ENCODE measurements at places on chromosomes 12 and 14.

DNA sequence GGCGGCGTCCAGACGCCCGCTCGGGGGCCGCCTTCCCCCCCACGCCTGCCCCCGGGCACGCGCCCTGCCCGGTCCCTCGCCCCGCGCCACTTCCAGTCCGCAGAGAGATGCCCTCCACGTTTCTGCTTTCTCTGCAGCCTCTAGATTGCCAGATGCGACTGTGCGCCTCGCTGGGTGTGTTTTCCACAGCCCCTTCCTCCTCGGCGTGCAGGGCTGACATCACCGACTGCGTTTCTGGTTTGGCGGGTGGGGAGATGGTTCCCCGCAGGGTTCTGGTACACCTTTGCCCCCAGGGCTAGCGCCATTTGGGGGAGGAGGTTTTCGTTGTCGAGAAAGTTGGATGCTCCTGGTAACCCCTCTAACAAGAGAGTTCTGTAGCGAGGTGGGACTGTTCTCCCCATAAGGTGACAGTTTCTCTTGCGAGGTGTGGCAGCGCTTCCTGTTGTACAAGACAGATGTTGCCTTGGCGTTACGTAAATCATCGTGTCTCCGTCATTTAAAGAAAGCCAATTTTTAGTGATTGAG is 1.5 kb downstream of the CALM1 start:
- DNase-seq = peak; percentile 15

GRCh38 chr14:92970271-92970670 is 47.3 kb downstream of the CHGA start:
- DNase-seq = no peak

DNA sequence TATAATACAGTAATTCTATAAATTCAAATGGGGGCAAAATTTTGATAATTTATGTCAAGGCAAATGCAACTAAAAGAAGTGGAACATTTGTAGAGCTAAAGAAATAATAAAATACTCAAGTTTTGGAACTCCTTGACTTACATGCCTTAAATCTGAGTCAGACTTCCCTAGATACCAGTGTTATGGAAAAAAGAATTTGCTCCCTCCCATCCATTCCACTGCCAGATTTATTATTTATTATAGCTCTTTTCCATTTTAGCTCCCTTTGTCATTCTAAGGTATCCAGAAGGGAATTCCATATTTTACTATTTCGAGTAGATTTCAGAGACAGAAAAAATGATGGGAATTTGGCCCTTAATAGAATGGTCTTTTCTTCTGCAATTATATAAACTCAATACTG is 44.0 kb downstream of the RHOJ start:
- DNase-seq = no peak

DNA sequence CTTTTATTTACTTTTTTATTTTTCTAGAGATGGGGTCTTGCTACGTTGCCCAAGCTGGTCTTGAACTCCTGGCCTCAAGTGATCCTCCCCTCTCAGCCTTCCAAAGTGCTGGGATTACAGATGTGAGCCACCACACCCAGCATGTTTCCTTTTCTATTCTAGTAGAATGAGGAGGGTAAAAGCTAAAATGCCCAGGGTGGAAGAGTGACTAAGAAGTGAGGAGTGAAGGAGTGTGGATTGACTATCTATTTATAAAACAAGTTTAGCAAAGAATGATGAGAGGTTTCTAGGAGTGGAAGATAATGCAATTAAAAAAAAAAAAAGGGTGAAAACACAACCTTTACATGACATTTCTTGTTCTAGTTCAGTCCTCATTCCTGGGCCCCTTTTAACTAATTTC is 29.8 kb upstream of the PKP2 start:
- DNase-seq = no peak

- no peak for DNase-seq
These were observed 41.8 kb upstream of the SNX6 start for GRCh38 chr14:34671716-34672115.

- no peak for DNase-seq
These were observed 41.5 kb upstream of the LTBP2 start for GRCh38 chr14:74653386-74654138.

DNA sequence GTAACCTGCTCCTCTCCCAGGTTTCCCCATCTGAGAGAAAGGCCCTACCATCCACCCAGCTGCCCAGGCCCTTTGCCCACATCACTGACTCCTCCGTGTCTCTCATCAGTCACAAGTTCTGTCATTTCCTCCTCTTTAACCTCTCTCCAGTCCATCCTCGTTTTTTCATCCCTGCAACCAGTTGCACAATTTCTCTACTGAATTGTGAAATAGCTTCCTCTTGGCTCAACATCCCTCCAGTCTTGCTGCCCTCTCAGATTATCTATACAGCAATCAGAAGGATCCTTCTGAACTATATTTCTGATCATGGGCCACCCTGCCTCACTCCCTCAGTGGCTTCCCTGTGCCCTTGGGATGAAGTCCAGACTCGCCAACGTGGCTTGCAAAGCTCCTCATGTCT is 6.8 kb downstream of the FAM161B start:
- DNase-seq = no peak

DNA sequence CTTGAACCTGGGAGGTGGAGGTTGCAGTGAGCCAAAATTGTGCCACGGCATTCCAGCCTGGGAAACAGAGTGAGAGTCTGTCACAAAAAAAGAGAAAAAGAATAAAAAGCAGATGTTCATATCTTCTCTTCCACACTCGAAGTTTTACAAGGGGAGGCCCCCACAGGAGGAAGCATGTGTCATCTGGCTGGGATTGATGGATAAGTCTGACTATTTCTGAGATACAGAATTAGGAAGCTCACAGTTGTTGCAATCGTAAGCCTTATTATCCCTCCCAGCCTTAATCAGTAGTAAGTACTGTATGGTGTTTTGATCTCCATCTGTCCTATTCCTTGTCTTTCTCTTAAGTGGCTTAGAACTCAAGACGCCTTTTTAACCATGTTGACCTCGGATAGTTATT is 31.9 kb upstream of the RASSF8 start:
- no peak for DNase-seq

DNA sequence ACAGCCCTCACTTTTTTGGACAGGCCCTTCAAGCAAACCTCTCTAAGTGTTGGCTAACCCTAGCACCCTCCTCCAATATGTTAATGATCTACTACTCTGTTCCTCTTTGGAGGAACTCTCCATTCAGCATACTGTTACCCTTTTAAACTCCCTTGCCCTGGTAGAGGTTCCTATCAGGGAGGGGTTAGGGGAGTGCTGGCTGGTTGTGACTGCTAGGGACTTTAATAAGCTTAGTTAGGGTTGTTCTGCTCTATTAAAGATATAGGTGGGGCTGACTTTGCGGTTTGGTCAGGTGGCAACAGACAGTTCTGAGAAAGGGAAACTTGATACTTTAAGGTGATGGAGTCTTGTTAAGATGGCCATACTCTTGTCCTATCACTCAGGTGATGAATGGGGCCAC is 301.5 kb upstream of the FBXO33 start:
- DNase-seq = no peak

DNA sequence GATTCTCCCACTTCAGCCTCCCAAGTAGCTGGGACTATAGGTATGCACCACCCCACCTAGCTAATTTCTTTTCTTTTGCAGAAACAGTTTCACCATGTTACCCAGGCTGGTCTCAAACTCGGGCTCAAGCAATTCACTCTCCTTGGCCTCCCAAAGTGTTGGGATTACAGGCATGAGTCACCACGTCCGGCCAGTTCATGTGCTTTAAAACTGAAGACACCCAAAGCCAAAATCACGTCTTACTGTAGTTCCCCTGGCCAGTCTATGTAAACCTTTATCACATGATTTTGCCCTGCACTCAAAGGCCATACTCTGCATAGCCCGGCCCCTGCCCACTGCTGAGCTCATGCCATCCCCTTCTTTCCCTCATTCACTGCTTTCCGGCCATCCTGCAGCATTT is 4.5 kb downstream of the ALKBH2 start:
- no peak for DNase-seq

GRCh38 chr12:97943359-97943758 is 480.8 kb downstream of the RMST start:
- DNase-seq = no peak

GRCh38 chr12:76919383-76920171 is 40.8 kb upstream of the CSRP2 start:
- no peak for DNase-seq

DNA sequence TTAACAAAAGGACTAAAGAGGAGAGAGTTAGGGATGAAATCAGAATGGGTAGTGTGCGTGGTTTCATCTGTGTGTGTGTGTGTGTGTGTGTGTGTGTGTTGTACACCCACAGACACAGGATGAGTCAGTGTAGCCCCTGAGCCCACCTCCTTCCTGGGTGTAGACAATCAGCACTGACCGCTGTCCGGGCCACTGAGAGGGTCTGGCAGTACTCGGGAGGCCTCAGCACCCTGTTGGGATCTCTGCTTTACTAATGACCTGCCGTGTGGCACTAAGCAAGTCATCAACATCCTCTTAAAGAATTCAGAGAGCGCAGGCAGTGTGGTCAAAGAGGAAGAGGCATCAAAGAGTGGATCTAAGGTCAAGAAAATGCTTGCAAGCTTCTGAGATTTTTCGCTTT is 112.6 kb downstream of the PRMT8 start:
- DNase-seq = no peak

DNA sequence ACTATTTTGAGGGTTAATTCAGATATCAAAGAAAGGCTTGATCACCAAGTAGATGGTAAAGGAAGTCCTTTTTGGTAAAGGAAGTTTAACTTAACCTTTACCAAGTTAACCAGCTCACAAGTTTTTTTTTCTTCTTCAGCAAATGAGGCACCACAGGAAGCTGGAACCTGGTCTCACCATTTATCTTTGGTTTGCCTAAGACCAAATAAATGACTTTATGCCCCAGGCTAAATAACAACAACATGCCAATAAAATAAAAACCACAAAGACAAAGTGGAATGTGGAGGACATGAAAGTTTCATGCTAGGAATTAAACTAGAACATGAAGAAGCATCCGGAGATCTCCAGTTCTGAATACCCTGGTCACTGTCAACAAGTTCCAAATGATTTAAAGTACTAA is 116.8 kb upstream of the PRICKLE1 start:
- DNase-seq = no peak

GRCh38 chr12:47318963-47319362 is 239.2 kb upstream of the AMIGO2 start:
- no peak for DNase-seq

- no peak for DNase-seq
These were observed 9.7 kb upstream of the MAGOHB start for GRCh38 chr12:10623131-10623530.

DNA sequence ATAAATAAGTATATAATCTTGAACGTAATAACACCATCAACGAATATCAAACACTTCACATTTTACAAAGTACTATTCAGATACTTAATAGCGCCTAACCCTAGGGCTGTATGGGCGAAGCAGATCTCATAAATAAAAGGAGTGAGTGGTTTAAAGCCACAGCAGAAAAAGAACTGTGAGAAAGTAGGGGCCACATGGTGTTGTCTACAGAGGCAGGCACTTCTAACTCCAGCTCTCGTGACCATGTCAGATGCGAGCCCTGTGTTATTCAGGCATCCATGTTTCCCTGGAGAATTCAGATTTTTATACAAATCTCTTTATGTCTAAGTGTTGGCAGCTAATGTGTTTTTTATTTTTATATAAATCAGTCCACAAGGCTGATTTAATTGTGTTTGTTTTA is 212.2 kb downstream of the FBXL14 start:
- no peak for DNase-seq

DNA sequence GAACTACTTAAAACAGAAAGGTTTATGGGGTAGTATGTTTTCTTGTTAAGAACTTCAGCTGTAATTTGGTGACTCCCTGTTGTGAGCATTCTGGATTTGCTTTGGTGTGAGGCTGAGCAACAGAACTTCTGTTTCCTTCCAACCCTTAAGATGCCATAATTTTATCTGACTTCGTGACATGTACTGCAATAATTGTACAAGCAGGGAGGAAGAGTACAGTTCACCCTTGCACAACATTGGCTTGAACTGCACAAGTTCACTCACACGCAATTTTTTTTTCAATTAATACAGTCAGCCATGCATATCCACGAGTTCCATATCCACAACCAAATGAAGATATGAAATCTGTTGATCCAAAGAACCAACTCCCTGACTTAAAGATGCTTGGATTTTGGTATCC is 42.9 kb upstream of the ANKS1B start:
- DNase-seq = no peak

DNA sequence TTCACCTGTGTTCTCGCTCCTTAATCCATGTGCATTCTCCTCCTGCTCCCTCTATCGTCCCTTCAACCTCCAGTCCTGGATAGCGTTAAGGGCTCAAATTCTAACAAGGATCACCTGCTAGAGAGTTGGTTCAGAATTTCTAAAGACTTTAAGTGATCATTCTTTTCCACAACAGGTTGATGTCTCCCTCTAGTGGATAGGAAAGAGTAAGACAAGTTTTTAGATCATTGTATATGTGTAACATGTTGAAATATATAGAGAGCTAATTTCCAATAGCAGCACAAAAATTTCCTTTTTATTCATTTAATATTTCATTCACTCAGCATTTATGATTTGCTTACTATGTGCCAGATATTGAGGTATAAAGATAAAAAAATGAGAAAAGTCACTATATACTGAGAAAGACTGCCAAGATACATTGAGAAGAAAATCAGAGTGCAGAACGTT is 9.3 kb upstream of the ESR2 start:
- no peak for DNase-seq

DNA sequence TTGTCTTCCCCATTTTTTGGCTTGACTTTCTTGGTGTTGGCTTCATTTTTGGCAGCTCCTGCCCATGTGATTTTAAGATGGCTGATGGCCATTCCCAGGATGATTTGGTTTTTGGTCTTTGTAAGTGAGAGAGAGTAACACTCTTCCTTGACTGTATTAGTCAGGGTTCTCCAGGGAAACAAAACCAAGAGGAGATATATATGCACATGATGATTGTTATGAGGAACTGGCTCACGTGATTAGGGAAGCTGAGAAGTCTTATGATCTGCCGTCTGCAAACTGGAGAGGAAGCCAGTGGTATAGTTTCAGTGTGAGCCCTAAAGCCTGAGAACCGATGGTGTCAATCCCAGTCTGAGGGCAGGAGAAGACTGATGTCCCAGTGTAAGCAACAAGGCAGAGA is 146.6 kb downstream of the NRXN3 start:
- no peak for DNase-seq

GRCh38 chr14:100629696-100630095 is 42.5 kb upstream of the BEGAIN start:
- DNase-seq = no peak

GRCh38 chr14:60204843-60205774 is 39.9 kb upstream of the DHRS7 start:
- no peak for DNase-seq

DNA sequence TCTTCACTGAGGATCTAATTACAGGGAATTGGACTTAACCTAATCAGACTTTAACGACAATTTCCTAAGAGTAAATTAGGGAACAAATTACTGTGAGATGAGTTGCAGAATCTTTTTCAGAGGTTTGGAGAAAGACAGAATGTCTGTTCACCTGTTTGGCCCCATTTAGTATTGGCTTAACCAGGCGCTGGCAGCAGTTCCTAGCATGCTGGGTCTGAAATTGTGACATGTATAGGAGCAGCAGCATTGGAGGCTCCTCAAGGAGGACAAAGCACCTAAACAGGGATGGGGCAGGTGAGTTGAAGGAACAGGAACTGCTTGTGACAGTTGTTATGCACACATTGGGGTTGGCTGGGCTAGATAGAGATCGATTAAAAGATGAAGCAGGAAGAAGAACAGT is 51.0 kb downstream of the KCNMB4 start:
- no peak for DNase-seq
